Cerebellum (tissue), 4 donors: ENCODE measurements at places on chromosomes 12 and 14. TPM values are rescaled to one million over a fixed set of nuclear protein-coding genes. Genes with fewer than 3 reads are reported as not detected.

DNA sequence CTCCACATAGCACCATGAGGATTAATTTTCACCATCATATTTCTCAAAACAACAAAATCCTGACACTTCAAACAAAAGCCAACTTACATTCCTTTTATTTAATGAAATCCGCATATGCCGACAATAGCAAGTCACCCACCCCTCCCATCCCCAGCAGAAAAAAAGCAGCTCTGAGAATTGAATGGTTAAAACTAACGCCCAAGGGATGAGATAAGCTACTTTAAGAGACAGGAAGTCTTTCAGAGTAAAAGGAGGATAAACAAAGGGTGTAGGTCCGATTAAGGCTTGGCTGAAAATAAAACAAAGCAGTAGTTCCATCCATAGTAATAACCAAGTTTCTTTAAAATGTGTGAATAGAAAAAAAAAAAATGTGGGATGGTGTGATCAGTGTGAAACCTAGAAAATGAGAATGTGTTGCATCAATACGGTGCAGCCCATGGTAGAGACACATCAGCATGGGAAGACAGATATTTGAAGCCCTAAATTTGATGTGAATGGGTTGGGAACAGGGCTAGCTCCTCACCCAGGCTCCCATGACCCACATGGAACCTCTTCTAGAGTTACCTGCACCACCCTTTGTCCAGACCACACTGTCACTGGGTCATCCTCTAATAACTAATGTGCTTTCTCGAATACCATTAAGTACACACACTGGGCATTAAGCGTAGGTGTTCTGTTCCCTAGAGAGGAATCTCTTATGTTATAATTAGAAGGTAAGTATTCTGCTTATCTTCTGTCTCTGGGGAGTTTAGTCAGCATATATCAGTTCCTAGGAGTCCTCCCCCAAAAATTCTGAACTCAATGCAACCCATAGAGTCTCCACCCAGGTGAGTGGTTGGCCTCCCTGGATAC is 31.7 kb downstream of the RTRAF start:
- DNase-seq: no peak

DNA sequence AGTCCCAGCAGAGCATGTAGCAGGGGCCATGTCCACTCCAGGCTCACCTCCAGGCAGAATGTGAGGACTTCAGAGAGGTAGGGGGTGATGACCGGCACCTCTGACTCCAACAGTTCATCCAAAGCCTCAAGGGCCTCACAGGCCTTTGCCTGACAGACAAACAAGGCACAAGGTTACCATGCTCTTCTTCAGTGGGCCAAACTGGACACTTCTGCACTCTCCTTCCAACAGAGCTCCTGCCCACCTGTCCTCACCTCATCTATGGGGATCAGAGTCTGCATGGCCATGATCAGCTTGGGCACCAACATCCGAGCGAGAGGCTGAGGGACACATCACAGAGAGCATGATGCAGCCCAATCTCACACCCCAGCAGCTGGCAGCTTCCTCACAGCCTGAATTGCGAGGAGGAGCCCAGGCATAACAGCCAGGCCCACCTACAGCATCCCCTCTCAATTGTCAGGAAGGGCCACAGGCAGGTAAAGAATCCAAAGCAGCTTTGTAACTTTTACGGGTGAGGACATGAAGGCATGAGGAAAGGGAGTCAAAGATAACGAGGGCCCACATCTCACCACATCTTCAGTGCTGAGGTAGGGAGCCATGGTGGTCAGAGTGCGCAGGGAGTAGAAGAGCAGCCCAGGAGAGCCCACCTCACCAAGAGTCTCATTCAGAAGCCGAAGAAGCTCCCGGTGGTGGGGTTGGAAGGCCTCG is 1.6 kb downstream of the IPO4 start:
- no peak for DNase-seq

- DNase-seq: no peak
Observed at GRCh38 chr14:105358140-105358846, 40.0 kb upstream of the TEX22 start.

DNA sequence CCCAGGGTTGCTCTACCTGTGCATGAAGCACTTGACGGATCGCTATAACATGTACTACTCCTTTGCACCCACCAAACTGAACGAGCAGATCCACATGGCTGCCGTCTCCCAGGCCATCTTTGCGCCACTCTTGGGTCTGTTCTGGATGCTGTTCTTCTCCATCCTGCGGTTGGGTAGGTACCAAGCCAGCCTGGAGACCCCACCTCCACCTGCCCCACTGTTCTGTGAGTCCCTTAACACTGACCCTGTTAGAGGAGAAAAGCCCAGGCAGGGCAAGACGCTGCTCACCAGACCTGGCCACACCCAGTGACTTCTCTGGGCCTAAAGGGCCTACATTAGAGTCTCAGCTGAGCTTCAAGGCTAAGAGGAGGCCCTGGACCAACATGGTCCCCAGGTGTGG is 21.7 kb downstream of the NGB start:
- DNase-seq: no peak

DNA sequence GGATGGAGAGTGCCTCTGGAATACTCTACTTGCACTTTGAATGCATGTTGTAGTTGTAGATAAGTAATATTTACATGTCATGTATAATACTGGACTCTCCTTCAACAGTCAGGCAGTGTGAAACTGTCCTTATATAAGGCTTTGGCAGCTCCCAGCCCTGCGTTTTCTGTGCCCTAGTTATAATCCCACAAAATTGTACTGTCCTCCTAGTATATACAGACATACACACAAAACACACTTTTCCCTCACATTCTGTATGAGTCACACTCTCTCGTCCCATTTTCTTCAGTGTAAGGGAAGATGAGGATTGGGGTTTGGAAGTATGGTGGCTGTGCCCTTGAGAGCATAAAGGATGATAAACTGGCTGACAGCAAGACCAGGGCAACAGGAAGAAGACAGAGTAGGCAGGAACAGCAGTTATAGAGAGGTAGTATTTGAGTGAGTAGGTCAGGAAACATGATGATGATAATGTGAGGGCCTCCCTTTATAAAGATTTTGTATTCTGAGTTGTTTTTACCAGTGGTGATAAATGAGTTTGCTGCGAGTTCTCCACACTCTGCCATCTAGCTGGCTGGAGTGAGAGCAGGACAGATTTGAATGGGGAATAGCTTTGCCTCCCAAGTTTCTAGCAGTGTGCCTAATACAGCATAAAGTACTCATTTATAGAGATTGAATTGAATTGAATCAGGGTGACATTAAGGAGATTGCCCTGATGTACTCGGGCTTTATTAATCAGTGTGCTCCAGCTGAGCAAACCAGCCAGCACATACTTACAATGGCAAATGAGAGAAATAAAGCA is 5.0 kb downstream of the CREBL2 start:
- DNase-seq: peak; percentile 35

The RHEBL1 gene
- total RNA-seq: 0.91 TPM
